Liver (tissue), 10 donors: ENCODE measurements at places on chromosomes 4 and X. TPM values are rescaled to one million over a fixed set of nuclear protein-coding genes. Genes with fewer than 3 reads are reported as not detected.

DNA sequence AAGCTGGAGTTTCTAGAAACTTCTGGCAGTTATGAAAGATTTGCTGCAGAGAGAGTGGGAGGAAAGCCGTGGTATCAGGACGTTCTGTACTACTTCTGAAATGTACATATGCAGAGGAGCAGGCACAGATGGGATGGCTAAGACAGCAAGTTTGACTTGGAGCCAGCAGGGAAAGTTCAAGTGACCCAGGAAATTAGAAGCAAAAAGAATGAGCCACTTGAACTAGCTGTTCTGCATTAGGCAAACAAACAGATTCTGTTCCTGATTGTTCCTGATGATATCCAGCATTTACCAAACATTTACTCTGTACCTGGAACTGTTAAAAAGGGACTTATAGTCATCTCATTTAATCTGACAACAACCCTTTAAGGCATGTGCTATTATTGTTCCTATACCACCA is 41.4 kb upstream of the CXCL13 start:
- H3K27me3 ChIP-seq, result no peaks in the 10 kb centered on the region
- no peaks in the 10 kb centered on the region for H3K36me3 ChIP-seq
- peak overlapping the region; percentile 63 for H3K27ac ChIP-seq
- DNase-seq, result no peak

DNA sequence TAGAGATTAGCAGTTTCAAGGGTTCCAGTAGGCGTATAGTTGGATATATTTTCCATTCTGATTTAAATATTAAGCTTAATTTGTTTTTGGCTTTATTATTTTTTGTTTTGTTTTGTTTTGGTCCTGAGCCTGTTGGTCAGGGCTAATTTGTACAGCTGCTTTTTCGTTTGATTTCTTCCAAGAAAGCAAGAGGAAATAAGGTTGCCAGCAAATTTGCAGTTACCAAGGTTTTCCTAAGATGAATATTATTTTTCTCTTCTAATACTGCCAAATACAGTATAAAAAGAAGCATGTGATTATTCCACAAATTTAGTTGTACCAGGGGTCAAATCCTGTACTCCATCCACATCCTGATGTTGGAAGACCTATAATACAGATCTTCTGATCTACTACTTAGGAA is 24.9 kb downstream of the PLAC1 start:
- H3K27me3 ChIP-seq, result no peaks in the 10 kb centered on the region
- no peak overlapping the region for H3K27ac ChIP-seq
- no peaks in the 10 kb centered on the region for H3K4me1 ChIP-seq
- no peak for DNase-seq
- no peak overlapping the region for H3K4me3 ChIP-seq

GRCh38 chr4:6267573-6267972 is 2.1 kb upstream of the WFS1 start:
- H3K4me3 ChIP-seq, result no peak overlapping the region
- H3K27me3 ChIP-seq, result no peaks in the 10 kb centered on the region
- H3K36me3 ChIP-seq, result no peaks in the 10 kb centered on the region
- no peak for DNase-seq
- no peak overlapping the region for H3K27ac ChIP-seq

- no peak overlapping the region for H3K4me3 ChIP-seq
- DNase-seq, result no peak
- no peaks in the 10 kb centered on the region for H3K36me3 ChIP-seq
- H3K27ac ChIP-seq, result no peak overlapping the region
Measured at GRCh38 chr4:154642373-154643009, 30.0 kb upstream of the FGG start.

DNA sequence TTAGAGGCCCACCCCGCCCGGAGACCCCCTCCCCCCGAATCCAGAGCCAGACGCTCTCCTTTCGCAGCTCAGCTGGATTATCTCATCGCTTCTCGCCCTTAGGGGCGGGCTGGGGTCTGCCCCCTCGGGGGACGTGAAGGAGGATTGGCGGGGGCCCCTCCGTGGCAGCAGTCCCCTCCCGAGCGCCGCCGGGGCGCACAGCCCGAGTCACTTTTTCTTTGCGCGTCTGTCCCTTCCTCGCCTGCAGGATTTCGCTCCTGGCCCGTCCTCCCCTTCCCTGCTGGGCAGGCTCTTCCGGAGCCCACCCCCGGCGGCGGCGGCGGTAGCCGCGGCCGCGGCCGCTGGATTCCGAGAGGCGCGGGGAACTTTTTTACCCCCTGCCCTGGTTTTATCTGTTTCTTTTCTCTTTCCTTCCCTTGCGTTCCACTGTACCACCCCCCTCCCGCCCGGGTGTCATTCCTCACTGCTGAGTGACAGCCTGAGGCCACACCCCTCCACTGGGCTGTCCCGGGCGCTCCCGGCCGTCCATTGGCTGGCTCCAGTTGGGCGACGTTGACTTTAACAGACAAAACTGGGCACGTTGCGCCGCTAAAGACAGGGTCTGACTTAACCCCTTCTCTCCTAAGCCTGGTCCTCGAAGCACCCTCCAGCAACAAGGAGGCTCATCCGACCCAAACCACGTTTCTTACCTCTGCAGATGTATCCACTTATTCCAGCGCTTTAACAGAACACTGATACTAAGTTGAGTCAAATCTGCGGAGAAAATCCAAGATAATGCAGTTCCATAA is 492 bp upstream of the NKX3-2 start:
- H3K27ac ChIP-seq, result no peak overlapping the region
- no peaks in the 10 kb centered on the region for H3K36me3 ChIP-seq
- peaks cover 32% of the 10 kb centered on the region for H3K4me1 ChIP-seq
- peak; percentile 66 for DNase-seq
- H3K4me3 ChIP-seq, result no peak overlapping the region

SOD3 gene
- 8.1 TPM for polyA plus RNA-seq

MYOZ2 gene
- not detected for polyA plus RNA-seq

BEX1 gene
- polyA plus RNA-seq, result 4.1 TPM

- no peaks in the 10 kb centered on the region for H3K27me3 ChIP-seq
- H3K36me3 ChIP-seq, result no peaks in the 10 kb centered on the region
- DNase-seq, result no peak
Measured at GRCh38 chr4:14404730-14405129, 597.6 kb upstream of the CPEB2 start.

DNA sequence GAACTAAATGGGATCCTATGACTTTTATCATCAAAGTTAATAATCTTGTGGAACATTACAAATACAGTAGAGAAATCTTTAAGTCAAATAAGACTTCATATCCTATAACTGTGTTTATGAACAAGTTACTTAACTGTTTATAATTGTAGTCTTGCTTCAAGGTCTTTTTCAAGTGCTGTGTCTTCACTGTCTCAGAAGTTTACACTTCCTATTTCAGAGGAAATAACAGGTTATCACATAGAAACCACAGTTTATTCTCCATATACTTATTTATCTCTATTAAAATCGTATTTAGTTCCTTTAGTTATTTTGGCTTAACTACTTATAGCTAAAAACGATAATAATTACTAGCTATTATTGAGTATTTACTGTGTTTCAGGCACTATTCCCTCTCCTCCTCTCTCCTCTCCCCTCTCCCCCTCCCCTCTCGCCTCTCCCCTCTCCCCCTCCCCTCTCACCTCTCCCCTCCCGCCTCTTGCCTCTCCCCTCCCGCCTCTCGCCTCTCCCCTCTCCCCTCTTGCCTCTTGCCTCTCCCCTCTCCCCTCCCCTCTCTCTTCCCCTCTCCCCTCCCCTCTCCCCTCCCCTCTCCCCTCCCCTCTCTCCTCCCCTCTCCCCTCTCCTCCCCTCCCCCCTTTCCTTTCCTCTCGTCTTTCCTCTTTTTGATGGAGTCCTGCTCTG is 63.7 kb downstream of the RBPJ start:
- no peaks in the 10 kb centered on the region for H3K27me3 ChIP-seq
- H3K36me3 ChIP-seq, result peaks cover 2% of the 10 kb centered on the region
- peaks cover 4% of the 10 kb centered on the region for H3K4me1 ChIP-seq
- no peak for DNase-seq
- no peak overlapping the region for H3K27ac ChIP-seq

DNA sequence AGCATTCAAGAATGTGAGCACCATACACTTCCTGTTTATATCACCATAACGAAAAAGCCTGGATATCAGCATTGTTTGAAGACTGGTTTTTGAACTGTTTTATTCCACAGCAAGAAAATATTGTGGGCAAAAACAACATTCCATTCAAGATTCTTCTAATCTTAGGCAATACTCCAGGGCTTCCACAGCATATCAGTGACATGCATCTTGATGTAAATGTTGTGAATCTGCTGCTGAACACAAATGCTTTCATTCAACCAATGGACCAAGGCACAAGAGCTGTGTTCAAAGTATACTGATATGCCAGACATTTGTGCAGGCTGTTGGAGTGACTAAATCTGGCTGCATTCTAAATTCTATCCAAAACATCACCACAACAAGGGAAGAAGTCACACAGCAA is 260.1 kb upstream of the ETNPPL start:
- no peaks in the 10 kb centered on the region for H3K27me3 ChIP-seq
- no peaks in the 10 kb centered on the region for H3K36me3 ChIP-seq
- no peaks in the 10 kb centered on the region for H3K4me1 ChIP-seq
- no peak overlapping the region for H3K4me3 ChIP-seq
- no peak overlapping the region for H3K27ac ChIP-seq
- no peak for DNase-seq

SLC9B1 gene
- not detected for polyA plus RNA-seq

GRCh38 chr4:46249106-46249505 is 125.3 kb upstream of the GABRG1 start:
- no peak overlapping the region for H3K4me3 ChIP-seq
- H3K4me1 ChIP-seq, result no peaks in the 10 kb centered on the region
- no peak for DNase-seq
- no peak overlapping the region for H3K27ac ChIP-seq

CT45A10 gene
- polyA plus RNA-seq, result not detected

DNA sequence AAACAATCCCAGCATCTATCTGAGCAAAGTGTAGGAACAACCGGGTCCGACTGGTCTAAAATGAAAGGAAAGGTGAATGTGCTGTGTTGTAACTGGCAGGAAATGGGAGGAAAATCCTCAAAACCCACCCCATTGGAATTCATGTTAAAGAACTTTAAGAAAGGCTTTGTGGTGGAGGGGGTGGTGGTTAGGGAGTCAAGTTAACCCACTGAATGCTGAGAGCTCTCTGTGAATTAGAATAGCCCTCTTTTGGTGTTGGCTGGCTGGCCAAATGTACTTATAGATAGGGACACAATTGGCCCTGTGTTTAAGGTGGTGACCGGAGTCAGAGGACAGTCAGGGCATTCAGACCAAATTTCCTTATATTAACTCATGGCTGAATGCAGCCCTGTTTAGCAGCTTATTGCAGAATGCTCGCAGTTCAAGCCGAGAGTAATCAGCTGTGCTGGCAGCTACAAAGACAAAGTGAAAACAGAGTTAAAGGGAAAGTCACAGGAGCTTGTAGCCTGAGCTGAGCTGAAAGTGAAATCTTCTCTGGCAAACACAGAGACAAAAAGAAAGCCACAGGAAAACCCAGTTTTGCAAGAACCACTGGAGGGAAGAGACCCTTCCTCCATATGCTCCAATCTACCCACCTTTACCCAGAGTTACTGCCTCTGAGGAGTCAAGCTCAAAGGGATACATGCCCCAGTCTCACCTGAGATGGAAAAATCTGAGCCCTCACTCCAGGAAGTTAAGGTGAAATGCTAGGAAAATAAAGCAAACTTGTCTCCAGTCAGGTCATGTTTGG is 38.5 kb upstream of the UGT2B7 start:
- peak overlapping the region; percentile 92 for H3K27ac ChIP-seq
- H3K4me1 ChIP-seq, result peaks cover 41% of the 10 kb centered on the region
- H3K36me3 ChIP-seq, result no peaks in the 10 kb centered on the region
- H3K4me3 ChIP-seq, result peak overlapping the region; percentile 39
- no peaks in the 10 kb centered on the region for H3K27me3 ChIP-seq
- no peak for DNase-seq

SYTL4 gene
- polyA plus RNA-seq, result 9.5 TPM

GRCh38 chrX:153889123-153889522 is 3.1 kb upstream of the L1CAM start:
- H3K4me1 ChIP-seq, result no peaks in the 10 kb centered on the region
- H3K27me3 ChIP-seq, result peaks cover 6% of the 10 kb centered on the region
- no peak for DNase-seq
- H3K27ac ChIP-seq, result no peak overlapping the region

PNCK gene
- polyA plus RNA-seq, result not detected

DNA sequence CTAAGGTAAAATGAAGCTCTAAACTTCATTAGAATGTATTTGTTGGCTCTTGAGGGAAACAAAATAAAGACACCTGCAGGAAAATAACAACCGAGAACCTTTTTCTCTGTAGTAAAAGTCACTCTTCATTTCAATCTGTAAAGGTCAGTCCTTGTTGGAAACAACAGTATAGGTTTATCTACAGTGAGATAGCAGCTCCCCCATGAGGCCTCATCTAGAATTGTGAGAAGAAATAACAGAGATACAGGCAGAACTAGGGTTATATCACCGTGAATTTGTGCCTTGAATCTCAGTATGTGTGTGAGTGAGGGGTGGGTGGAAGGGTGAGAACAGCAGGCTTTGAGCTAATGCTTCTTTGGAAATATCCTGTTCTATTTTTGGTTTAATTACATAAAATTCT is 107.8 kb upstream of the FMR1 start:
- no peak overlapping the region for H3K4me3 ChIP-seq
- no peak for DNase-seq
- no peaks in the 10 kb centered on the region for H3K27me3 ChIP-seq

GRCh38 chrX:124282580-124282979 is 49.9 kb upstream of the TEX13D start:
- no peak overlapping the region for H3K27ac ChIP-seq
- H3K27me3 ChIP-seq, result peaks cover 3% of the 10 kb centered on the region
- no peaks in the 10 kb centered on the region for H3K36me3 ChIP-seq

- no peaks in the 10 kb centered on the region for H3K36me3 ChIP-seq
- H3K27ac ChIP-seq, result no peak overlapping the region
Measured at GRCh38 chrX:31523884-31524536, 452.2 kb upstream of the FTHL17 start.

REPS2 gene
- polyA plus RNA-seq, result 7.5 TPM

STATH gene
- polyA plus RNA-seq, result not detected

DNA sequence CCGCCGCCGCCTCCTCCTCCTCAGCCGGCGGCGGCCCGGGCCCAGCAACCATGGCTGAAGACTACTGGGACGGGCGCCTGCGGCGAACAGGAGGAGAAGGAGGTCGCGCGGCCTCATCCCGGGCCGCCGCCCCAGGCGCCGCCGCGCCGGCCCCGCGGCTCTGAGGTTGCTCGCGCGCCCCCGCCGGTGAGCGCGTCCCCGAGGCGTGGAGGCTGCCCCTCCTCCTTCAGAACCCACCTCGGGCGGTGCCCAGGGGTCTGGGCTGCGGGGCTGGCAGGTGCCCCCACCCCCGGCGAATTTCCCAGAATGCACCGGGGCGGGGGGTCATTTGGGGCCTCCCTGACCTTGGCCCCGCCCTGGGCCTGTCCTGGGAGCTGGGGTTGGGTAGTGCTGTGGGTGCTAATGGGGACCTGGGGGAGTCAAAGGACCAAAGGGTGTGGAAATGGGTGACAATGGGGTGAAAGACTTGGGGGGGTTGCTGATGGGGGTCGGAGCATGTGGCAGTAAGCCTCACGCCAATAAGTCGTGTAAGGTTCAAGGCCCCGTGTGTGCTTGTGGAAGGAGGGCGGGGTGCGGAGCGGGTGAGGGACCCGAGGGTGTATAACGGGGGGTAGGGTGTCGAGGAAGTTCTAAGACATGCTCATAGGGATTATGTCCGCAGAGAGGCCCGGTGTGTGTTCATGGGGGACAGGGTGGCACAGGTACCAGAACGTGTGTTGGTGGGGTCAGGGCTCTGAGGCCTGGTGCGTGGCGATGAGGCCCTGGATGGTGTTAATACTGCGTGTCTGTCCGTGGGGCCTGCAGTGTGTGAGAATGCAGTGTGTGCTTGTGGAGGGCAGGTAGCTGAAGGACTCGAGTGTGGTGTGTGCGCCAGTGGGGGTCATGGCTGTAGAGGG is 687 bp downstream of the CDK16 start:
- peaks cover 8% of the 10 kb centered on the region for H3K36me3 ChIP-seq
- peak overlapping the region; percentile 95 for H3K27ac ChIP-seq
- no peaks in the 10 kb centered on the region for H3K27me3 ChIP-seq
- peaks cover 45% of the 10 kb centered on the region for H3K4me1 ChIP-seq

PITX2 gene
- 0.06 TPM for polyA plus RNA-seq

GLOD5 gene
- 2.1 TPM for polyA plus RNA-seq

MAPK10 gene
- polyA plus RNA-seq, result 0.82 TPM
